Esophagus squamous epithelium (tissue), 5 donors: ENCODE measurements at places on chromosomes 16 and 17.

- no peak for DNase-seq
These were observed 10.6 kb downstream of the MSI2 start for GRCh38 chr17:57266902-57267311.

GRCh38 chr16:86354641-86355513 is 155.4 kb upstream of the FOXF1 start:
- DNase-seq, result no peak

DNA sequence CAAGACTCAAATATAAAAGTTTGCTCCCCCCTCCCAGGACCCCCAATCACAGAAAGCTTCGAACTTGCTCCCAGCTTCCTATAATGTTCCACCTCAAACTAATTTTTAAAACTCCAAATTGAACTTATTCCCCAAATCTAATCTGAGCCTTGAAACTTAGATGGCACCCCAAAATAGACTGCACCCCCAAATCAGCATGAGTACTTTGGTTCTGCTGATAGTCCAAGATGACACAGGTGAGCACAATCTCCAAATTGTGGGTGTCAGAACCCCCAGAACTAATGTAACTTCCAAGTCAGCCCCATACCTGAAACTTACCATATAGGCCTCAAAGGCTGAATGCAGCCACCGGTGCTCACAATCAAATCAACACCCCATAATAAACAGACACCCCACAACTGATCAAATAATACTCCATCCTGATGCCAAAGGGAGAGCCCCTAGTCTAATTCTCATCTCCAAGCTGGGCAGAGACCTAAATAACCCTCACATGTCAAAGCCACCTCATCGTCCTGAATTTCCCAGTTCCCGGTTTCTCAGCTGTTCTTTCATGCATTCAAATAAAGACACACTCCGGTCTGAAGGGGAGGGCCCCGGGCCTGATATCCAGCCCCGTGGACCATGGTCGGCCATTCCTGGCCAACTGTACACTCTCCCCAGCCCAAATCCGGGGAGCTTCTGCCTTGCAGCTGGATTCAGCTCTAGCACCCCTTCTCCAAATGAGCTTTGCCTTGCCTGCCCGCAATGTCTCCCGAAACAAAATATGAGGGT is 1.8 kb upstream of the BCL6B start:
- DNase-seq, result no peak

GRCh38 chr17:70905796-70906195 is 736.5 kb downstream of the KCNJ2 start:
- no peak for DNase-seq

DNA sequence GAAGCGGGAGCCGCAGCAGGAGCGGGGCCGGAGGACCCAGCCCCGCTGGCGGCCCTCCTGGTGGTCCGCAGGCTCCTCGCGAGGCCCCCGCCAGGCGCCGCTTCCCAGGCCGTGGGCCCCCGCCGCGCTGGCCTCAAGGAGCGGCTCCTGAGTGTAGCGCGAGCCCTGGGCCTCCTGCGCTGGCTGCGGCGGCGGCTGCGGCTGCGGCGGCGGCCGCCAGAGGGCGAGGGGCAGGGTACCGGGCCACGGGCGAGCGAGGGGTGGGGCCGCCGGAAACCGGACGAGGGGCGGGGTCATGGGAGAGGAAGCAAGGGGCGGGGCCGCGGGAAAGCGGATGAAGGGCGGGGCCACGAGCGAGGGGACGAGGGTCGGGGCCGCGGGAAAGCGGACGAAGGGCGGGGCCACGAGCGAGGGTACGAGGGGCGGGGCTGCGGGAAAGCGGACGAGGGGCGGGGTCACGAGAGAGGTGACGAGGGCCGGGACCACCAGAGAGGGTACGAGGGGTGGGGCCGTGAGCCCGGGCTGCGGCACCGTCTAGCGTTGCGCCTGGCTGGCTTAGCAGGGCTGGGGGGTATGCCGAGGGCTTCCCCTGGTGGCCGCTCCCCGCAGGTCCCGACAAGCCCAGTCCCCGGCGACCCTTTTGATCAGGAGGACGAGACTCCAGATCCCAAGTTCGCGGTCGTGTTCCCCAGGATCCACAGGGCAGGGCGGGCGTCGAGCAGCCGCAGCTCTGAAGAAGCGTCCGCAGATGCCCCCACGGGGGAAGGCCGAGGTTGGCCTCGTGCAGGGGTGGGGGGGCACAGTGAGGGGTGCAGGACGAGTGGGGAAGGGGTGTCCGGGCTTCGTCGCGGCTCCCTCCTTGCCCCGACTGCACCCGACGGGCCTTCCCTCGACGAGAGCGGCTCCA is 1.7 kb downstream of the MYO15B start:
- peak; percentile 69 for DNase-seq

DNA sequence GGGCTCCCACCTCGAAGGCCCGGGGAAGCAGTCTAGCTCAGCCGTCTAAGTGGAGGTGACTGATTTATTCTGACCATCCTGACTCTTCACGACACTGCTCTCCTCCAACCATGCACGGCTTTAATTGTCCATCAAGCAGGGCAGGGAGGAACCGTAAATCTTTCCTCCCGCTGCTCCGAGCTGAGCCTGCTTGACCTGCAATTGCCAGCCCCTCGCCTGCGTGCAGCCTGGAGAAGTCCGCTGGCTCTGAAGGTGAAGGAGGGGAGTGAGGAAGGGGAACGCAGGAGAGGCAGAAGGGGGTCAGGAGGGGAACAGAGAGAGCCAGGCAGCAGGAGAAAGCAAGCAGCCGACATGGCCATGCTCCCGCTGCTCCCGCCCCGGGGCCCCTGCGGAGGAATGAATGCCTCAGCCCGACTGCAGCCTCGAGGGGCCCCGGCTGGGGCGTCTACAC is 10.1 kb downstream of the RBFOX3 start:
- no peak for DNase-seq

- no peak for DNase-seq
These were observed 15.5 kb upstream of the NATD1 start for GRCh38 chr17:21268596-21269188.

DNA sequence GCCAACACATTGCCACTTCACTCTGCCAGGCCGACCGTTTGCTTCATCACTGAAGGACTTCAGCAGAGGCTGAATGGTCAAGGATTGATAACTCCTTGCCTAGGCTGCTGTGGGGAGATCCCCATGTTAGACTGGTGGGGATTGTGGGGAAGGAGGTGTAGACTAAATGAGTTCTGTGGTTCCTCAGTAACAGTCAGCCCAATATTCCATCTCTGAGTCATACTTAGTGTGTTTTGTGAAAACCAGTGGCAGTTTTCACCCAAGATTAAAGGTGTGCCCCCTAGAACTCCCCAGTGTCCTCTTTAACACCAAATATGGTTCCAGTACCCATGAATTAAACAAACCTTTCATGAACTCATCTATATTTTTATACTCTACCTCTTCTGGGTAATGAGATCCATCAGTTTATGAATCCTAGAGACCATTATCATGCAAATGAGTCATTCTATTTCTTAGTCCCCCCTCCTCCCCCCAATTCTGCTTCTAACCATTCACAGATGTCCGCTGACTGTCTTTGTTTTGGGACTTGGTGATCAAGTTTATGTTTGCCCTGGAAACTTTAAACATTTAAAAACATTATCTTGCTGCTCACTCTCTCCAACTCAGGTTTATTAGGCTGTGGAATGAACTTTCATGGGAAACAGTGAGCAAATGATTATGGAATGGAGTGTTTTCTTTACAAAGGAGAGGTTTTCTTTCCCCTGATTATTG is 66.8 kb upstream of the GAS7 start:
- no peak for DNase-seq

DNA sequence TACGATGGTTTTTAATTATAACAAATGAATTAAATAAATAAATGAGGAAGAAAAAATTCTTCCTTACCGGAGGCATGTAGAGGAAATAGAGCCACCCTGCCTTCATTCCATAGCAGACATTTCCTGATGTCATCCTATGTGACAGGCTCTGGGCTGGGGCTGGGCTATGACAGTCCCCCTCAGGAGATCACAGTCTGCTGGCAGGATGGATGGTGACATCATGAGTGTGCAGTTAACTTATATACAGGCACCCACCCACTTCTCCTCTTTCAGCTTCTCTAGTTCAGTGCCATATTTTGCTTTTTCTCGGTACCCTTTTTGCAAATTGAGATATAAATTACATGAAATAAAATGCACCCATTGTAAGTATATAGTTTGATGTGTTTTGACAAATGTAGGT is 6.4 kb upstream of the CMTM3 start:
- DNase-seq, result no peak

- no peak for DNase-seq
These were observed 390 bp downstream of the SEZ6L2 start for GRCh38 chr16:29898804-29899515.

DNA sequence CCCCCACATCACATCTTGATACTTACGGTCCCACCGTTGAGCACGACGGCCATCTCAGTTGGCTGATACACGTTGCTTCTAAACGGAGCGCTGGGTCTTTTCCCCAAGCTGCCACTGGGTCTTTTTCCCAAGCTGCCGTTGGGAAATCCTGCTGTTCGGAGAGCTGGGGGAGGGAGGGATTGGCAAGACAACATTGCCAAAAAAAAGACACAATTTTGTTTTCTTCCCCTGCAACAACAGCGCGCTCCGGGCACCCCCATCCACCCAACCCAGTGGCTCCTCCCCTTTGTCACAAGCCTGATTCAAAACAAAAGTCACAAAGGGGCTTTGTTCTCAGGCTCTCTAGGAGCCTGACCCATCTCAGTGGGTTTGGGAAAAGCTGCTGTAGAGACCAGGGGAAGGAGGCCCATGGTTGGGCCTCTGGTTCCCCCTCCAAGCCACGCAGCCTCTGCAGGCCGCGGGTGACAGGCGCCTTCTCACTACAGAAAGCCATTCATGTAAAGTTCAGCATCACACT is 22.8 kb downstream of the GPRC5B start:
- DNase-seq, result no peak

- no peak for DNase-seq
These were observed 10.8 kb upstream of the BCAR1 start for GRCh38 chr16:75262104-75262799.

DNA sequence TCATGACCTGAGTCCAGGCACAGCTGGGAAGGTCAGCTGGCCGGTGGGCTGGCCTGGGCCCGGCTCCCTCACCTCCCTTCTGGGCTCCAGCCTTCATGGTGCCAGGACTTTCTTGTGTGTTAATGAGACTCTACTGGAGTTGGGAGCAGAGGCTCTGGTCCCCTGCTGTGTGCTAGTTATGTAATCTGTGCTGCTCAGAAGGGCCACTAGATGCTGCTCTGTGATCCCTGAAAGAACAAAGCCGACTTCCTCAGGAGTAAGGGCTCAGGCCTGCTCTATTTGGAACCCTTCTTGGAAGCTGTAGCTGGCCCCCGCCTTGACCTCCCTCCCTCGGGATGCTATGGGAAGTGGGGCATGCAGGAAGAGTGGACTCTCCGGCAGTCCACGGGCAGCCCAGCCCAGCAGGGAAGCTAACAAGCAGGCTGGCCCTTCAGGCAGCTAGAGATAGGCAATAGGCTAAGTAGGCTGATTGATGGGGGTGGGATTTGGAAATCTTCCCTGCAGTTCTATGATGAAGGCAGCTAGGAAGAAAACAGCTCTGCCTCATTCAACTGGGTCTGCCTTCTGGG is 3.3 kb upstream of the CDK5R1 start:
- no peak for DNase-seq

DNA sequence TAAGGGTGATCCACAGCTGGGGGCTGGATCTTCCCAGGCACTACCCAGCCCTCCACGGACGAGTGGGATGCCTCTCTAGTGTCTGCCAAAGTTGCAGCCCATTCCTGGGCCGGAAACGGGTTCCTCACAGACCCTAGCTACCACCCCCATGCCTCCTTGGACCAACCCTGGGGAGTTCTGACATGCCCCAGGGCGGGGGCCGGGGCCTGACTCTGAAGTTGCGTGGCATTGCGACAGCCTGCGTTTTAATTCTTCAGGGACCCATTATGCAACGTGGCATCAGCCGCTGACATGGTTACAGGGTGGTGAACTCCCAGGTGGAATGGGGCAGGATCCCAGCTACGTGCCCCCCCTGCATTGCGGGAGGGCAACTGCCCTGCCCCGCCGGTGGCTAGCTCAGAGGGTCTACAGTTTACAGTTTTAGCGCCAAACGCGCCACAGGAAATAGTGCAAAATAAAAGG is 2.7 kb downstream of the CBX4 start:
- DNase-seq, result no peak

DNA sequence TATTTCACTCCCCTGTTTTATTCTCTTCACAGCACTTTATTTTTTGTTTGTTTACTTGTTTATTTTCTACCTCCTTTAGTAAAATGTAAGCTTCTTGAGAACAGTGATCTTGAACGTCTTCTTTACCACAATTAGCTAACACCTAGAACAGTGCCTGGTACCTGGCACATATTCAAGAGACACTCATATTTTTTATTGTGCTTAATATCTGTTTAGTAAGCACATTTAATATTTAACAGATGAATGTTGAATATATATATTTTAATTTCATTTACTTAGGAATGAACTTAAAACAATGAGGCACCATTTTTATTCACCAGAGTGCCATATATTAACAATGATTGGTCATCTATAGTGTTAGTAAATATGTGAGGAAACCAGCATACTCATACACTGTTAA is 130.2 kb downstream of the STXBP4 start:
- DNase-seq, result no peak

DNA sequence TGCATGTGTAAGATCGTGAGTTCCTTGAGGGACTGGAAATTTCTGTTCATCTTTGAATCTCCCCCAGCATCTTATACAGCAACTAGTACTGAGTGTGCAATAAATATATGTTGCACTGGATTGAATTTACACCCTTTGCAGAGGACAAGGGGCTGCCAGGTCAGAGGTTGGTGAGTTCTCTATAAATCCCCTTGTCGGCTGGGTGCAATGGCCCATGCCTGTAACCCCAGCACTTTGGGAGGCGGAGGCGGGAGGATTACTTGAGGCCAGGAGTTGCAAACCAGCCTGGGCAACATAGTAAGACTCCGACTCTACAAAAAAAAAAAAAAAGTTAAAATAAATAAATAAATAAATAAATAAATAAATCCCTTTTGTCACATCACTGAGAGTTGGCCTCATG is 9.4 kb upstream of the SP6 start:
- no peak for DNase-seq

DNA sequence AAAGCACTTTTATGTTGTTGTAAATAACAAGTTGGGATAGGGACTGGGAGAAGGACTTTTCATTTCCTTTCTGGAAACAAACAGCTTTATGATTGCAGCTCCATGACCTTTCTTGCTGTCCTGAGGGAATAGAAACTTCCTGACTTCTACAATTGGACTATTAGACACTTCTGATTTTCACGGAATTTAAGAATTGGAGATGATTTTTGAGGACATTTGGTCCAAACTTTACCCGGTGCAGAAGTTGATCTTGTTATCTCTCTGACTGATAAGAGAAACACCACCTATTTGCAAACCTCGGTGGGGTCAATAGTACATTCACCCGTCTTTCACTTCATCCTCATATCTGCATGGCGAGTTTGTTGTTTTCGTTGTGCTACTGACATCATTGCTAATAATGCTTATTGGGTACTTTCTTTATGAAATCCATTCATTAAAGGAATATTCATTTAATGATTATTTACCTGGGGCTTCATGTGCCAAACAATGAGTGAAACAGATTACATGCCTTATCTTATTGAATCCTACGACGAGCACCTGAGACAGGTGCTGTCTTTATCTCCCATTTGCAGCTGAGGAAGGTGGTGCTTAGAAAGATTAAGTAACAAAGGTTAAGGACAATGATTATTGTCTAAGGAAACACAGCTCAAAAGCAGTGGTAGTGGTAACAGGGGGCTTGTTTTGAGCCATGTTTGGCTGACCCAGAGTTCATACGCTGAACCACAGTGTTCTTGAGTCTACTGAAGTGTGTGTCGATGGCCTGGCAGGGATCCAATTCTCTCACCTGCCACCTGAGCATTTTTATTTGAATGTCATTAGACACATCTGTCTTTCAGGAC is 176.9 kb upstream of the FAM20A start:
- DNase-seq, result no peak
